Endodermal cell (in vitro differentiated cells): ENCODE measurements at places on chromosomes 1 and 21. TPM values are rescaled to one million over a fixed set of nuclear protein-coding genes. Genes with fewer than 3 reads are reported as not detected.

Gene MCOLN3
- 7.7 to 10.1 TPM (median 9.8 TPM) in 3 replicates for total RNA-seq

Gene KLF17
- total RNA-seq, result not detected in 2 replicates

Gene YOD1
- total RNA-seq, result 11.6 to 20.0 TPM (median 18.8 TPM) in 3 replicates

Gene IQGAP3
- total RNA-seq, result 26.8 and 28.6 TPM in 2 replicates

Gene OPTC
- 0.27 to 0.42 TPM in 2 of 3 replicates, not detected in the other for total RNA-seq

Gene OR2T35
- not detected in 3 replicates for total RNA-seq

Gene RAB42
- total RNA-seq, result 2.9 to 3.6 TPM (median 3.0 TPM) in 3 replicates

Gene ASPM
- 31.7 and 31.8 TPM in 2 replicates for total RNA-seq

Gene CFAP141
- not detected in 3 replicates for total RNA-seq

Gene NTRK1
- 0.82 to 1.6 TPM (median 0.97 TPM) in 3 replicates for total RNA-seq

Gene PRDX6
- total RNA-seq, result 547 to 625 TPM (median 623 TPM) in 3 replicates

Gene IL20
- not detected in 2 replicates for total RNA-seq

Gene HCRTR1
- not detected in 3 replicates for total RNA-seq

Gene EFNA3
- 3.9 to 110 TPM (median 6.0 TPM) in 3 replicates for total RNA-seq

Gene SYPL2
- total RNA-seq, result not detected in 3 replicates

Gene LIPI
- not detected in 3 replicates for total RNA-seq

Gene ENAH
- total RNA-seq, result 264 and 267 TPM in 2 replicates

Gene CPTP
- 13.6 and 14.2 TPM in 2 replicates for total RNA-seq

Gene CD1B
- not detected in 2 replicates for total RNA-seq

Gene IL22RA1
- total RNA-seq, result not detected in 2 replicates

Gene OR10J1
- total RNA-seq, result not detected in 2 replicates

Gene LPAR3
- total RNA-seq, result 3.7 and 4.7 TPM in 2 replicates

Gene ILDR2
- total RNA-seq, result 0.38 and 1.4 TPM in 2 replicates

Gene TMPRSS15
- 0.13 and 0.25 TPM in 2 replicates for total RNA-seq

Gene DMBX1
- total RNA-seq, result 8.3 to 17.7 TPM (median 16.6 TPM) in 3 replicates

Gene TTC3
- total RNA-seq, result 273 to 311 TPM (median 302 TPM) in 3 replicates

Gene CROCC
- 48.5 and 58.4 TPM in 2 replicates for total RNA-seq

Gene PTGFRN
- total RNA-seq, result 41.6 and 41.7 TPM in 2 replicates

Gene RIPPLY3
- 13.8 and 15.6 TPM in 2 replicates for total RNA-seq

Gene USH2A
- total RNA-seq, result 0.16 to 0.62 TPM (median 0.17 TPM) in 3 replicates

Gene NPHS2
- total RNA-seq, result not detected in 2 replicates

Gene HEYL
- total RNA-seq, result 0.68 and 1.2 TPM in 2 replicates

Gene SPRR2E
- total RNA-seq, result not detected in 3 replicates

Gene HSD3B2
- not detected in 3 replicates for total RNA-seq

Gene GBP7
- total RNA-seq, result not detected in 3 replicates

Gene SERTAD4
- total RNA-seq, result 1.1 TPM in 2 replicates

Gene ABCA4
- 1.7 and 2.2 TPM in 2 replicates for total RNA-seq

Gene CNR2
- not detected in 2 replicates for total RNA-seq

Gene KRTAP12-2
- total RNA-seq, result not detected in 2 replicates

Gene IGSF3
- 30.5 and 35.0 TPM in 2 replicates for total RNA-seq

Gene NEK2
- 42.3 and 44.4 TPM in 2 replicates for total RNA-seq

Gene CCT8
- 247 to 281 TPM (median 273 TPM) in 3 replicates for total RNA-seq

Gene KRTAP21-3
- not detected in 2 replicates for total RNA-seq

Gene GSTM5
- total RNA-seq, result 0.70 TPM in 1 of 2 replicates, not detected in the other

Gene TOR1AIP2
- 70.9 and 74.2 TPM in 2 replicates for total RNA-seq

Gene TMIGD3
- not detected in 2 replicates for total RNA-seq

Gene TEDDM1
- total RNA-seq, result not detected in 2 replicates

Gene TTLL10
- 0.14 and 1.2 TPM in 2 replicates for total RNA-seq

Gene NECTIN4
- total RNA-seq, result not detected in 2 replicates

Gene AKNAD1
- total RNA-seq, result 0.20 and 0.34 TPM in 2 replicates

Gene SMCP
- not detected in 3 replicates for total RNA-seq

Gene NFASC
- 45.7 and 45.9 TPM in 2 replicates for total RNA-seq

Gene DCDC2B
- total RNA-seq, result not detected in 3 replicates

Gene TSTD1
- 56.6 and 59.1 TPM in 2 replicates for total RNA-seq
